Astrocyte (in vitro differentiated cells and primary cell): ENCODE measurements at places on chromosomes 4 and X. TPM values are rescaled to one million over a fixed set of nuclear protein-coding genes. Genes with fewer than 3 reads are reported as not detected.
A peak's percentile ranks its signal among the peaks of the same experiment; 100 is the strongest.

TNIP2 gene
- total RNA-seq = 31.1 and 33.7 TPM in 2 replicates

PPP3CA gene
- 101 and 103 TPM in 2 replicates for total RNA-seq

LDB2 gene
- total RNA-seq = 4.9 and 9.4 TPM in 2 replicates

PFKFB1 gene
- total RNA-seq = 0.34 TPM in 1 of 2 replicates, not detected in the other

UCHL1 gene
- 1,149 and 1,154 TPM in 2 replicates for total RNA-seq

CCNB3 gene
- total RNA-seq = 0.16 and 0.29 TPM in 2 replicates

PACRGL gene
- total RNA-seq = 12.3 and 18.5 TPM in 2 replicates

CXCL11 gene
- total RNA-seq = 5.8 and 7.6 TPM in 2 replicates

ENPEP gene
- 0.67 and 1.7 TPM in 2 replicates for total RNA-seq

FHIP1A gene
- total RNA-seq = 2.4 and 4.1 TPM in 2 replicates

- DNase-seq = peak; percentile 18
Observed at GRCh38 chr4:146643812-146644401, 5.2 kb downstream of the POU4F2 start.

- DNase-seq = peak; percentile 71
Observed at GRCh38 chr4:133095591-133095990, 53.5 kb upstream of the PCDH10 start.

- DNase-seq = no peak
Observed at GRCh38 chr4:148114436-148114835, 327.8 kb downstream of the NR3C2 start.

- DNase-seq = no peak
Observed at GRCh38 chrX:111071542-111072277, 24.3 kb upstream of the PAK3 start.

GRCh38 chrX:265502-265901, 15.7 kb upstream of the PLCXD1 start:
- DNase-seq = no peak

DNA sequence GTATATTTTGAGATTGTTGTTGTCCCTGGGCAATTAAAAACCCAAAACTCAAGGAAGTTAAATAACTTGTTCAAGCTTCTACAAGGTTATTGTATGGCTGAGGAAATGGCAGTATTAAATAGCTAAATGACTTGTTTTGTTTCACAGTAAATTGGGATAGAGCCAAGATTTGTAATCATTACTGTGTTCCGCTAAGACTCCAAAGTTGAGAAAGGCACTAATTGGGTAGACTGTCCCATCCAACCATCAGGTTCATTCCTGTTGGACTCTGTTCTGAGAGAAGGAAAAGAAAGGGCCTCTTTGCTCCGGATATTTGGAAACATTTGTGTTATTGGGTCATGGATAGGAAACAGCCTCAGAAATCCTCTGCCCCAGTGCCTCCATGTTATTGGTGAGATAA, 82.2 kb downstream of the DCLK2 start:
- no peak for DNase-seq

DNA sequence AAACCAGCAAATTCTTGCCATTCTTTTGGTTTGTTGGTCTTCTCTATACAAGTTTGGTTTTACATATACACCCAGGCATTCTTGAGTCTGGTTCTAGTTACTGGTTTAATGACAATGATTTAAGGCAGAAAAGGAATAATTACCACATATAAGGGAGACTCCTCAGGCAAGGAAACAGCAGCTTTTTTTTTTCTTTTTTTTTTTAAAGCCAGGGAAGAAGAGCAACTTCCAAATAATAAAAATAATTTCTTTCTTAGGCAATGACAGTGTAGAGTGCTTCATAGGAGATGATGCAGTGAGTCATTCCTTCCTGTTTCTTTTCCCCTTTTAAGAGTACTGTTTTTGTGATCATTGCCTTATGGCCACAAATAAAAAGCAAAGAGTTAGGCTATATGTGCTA, 289.7 kb downstream of the DKK2 start:
- DNase-seq = peak; percentile 7

DNA sequence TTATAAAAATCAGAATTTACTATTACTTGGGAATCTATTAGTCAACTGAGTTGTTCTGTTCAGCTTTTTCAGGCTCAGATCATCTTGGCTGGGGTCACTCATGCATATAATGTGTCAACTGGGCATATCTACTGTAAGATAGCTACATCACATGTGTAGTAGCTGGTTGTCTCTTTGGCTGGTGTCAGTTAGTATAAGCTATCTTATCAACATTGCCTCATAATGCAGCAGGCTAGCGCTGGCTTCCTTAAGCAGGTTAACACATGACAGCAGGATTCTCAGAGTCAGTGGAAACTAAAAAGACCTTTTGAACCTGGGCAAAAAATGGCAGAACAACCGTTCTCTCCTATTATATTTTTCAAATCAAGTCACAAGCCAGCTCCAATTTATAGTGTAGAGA, 378.3 kb upstream of the PCDH10 start:
- no peak for DNase-seq

- DNase-seq = no peak
Observed at GRCh38 chr4:138487230-138487629, 245.1 kb upstream of the SLC7A11 start.

GRCh38 chrX:23504895-23505294, 162.4 kb upstream of the PRDX4 start:
- no peak for DNase-seq

- DNase-seq = no peak
Observed at GRCh38 chr4:12186526-12186925, 757.8 kb upstream of the HS3ST1 start.

DNA sequence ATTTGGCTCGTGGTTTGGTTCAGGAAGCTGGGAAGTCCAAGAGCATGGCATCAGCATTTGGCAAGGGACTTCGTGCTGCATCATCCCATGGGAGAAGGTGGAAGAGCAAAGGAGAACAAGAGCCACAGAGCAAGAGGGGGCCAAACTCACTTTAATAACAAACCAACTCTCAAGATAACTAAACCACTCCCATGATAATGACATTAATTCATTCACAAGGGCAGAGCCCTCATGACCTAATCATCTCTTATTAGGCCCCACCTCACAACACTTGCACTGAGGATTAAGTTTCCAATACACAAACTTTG, 113.4 kb upstream of the ATXN3L start:
- DNase-seq = peak; percentile 90

DNA sequence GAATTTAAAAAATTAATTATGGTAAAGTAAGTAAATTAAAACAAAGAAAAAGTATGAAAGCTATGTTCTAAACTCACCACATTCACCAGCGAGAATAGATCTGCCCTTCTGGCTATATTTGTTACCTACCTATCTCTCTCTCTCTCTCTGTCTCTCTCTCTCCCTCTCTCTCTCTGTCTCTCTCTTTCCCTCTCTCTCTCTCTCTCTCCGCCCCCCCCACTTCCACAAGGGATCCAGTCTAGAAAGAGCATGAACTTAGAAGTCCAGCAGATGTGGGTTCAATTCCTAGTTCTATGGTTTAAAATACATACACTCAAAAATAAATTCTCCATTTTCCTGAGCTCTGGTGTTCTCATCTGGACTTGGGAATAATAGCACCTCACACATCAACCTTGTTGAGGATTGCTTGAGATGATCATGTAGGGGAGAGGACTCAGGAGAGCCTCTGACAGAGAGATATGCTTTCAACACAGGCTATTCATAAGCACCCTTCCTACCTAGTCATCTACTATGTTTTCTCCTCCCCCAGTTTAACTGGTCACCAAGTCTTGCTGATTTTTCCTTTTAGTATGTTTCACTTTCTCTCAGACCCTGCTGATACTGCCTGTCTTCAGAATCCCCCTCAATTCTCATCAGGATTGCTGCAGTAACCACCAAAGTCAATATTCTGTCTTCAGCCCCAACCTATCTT, 64.7 kb downstream of the SLC7A11 start:
- no peak for DNase-seq

DNA sequence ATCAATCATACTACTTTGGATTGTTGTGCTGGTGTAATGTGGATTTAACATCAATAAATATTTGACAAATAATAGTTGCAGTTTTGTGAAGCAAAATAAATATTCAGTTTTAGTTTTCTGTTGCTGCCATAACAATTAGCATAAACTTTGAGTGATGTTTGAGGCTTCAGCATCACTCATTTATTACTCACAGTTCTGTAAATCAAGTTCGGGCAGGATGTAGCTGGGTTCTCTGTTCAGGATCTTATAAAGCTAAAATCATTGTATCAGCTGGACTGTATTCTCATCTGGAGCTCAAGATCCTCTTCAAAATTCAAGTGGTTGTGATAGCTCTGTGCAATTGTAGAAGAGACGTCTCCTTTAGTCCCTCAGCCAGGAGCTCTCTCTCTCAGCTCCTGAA, 81.7 kb downstream of the CBR4 start:
- DNase-seq = no peak

DNA sequence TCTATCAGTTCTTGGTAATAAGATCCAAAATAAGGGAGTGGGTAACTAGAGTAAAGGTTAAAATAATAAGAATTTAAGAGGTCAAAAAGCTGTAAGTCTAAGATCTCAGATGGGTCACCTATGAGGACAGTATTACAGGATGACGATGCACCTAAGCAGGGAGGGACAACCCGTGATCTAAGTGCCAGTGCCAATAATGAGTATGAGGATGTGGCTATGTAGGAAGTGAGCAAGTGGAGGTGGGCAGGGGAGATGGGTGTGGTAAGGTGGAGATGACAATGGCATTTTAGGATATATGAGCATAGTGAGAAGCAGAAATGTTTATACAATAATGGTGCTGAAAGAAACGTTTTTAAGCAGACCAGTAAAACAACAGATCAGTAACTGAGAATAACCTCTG, 19.3 kb downstream of the CCDC158 start:
- no peak for DNase-seq

DNA sequence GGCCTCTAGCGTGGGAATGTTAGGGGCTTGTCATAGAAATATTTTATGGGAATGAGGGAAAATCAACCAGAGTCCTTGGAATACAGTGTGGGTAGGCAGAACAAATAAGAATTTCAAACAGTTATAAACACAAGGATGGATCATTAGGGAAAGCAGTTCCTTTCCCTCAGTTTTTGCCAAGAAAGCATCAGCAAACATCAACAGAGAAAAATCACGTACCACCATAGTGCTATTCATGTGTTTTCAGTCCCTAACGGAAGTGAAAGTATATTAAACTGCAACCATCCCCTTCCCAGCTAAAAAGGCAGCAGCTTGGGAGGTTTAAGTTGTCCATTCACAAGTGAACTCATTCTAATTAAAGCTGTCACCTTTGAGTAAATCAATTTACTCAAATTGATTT, 334.4 kb upstream of the PCDH18 start:
- no peak for DNase-seq

DNA sequence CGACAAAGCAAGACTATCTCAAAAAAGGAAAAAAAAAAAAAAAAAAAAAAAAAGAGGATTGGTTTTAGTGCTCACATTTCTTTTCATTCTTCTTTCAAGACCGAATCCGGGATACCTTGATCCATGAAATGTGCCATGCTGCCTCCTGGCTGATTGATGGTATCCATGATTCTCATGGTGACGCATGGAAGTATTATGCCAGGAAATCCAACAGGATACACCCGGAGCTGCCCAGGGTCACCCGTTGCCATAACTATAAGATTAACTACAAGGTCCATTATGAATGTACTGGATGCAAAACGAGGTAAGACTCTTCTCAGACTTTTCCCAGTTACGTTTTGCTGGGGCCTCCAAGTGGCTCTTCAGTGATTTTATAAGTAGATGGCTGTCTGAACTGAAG, 6.1 kb downstream of the CXCR3 start:
- DNase-seq = no peak

GRCh38 chrX:68112321-68112720, 321.0 kb downstream of the OPHN1 start:
- peak; percentile 64 for DNase-seq

DNA sequence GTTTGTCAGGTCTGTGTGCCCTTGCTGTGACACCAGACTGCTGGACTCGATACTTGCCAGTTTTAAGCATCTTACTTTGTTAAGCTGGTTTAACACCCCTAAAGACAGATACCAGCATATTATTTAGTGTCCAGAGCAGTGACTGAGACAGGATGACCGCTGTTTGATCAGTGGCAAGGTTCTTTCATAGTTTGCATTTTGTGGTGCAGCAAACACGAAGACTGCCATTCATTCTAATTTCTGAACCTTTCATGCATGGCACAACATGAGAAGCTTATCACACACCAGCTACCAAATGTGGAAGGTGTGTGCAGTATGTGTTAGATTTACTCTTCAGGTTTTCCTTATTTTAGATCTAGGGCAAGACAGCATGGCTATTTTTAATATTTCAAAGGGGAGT, 28.2 kb downstream of the JADE1 start:
- no peak for DNase-seq

DNA sequence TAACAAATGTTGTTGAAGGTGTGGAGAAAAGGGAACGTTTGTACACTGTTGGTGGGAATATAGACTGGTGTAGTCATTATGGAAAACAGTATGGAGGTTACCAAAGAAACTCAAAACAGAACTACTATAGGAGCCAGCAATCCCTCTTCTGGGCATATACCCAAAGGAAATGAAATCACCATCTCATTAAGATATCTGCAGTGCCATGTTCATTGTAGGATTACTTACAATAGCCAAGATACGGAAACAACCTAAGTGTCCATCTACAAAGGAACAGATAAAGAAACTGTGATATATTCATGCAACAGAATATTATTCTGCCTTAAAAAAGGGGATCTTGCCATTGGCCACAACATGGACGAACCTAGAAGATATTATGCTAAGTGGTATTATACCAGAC, 22.2 kb downstream of the APBB2 start:
- peak; percentile 53 for DNase-seq

DNA sequence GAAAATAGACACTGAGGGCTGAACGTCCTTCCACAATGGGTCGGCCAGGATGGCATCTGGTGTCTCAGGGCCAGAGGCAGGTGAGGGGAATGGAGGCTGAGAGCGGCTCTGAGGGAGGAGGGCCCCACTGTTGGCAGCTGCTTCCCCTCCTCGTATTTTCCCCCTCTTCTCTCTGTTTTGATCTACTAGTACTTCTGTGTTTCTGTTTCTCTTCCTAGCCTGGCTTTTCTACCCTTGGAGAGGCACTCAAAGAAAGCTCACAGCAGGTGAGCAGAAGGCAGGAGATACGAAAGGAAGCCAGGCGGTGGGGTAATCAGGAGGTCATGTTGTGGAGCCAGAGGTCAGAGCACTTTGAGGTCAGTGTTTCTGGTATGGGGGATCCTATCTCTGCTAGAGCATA, 151.8 kb upstream of the GATB start:
- no peak for DNase-seq

- DNase-seq = peak; percentile 82
Observed at GRCh38 chrX:110759785-110760184, 35.8 kb downstream of the CHRDL1 start.
